ENCODE measurements at places on chromosomes 11 and 22. TPM values are rescaled to one million over a fixed set of nuclear protein-coding genes. Genes with fewer than 3 reads are reported as not detected.

Gene CDON
- total RNA-seq: 104 TPM

Gene TSKU
- total RNA-seq: 6.2 TPM

Gene SNAP29
- 4.2 TPM for total RNA-seq

Gene OR8G5
- not detected for total RNA-seq

Gene PANX2
- 0.35 TPM for total RNA-seq

Gene OR52E8
- total RNA-seq: not detected

Gene OTOG
- total RNA-seq: not detected

Gene PLAAT5
- total RNA-seq: not detected

Gene CD6
- total RNA-seq: not detected

Gene STK33
- total RNA-seq: 0.45 TPM

Gene BEST1
- total RNA-seq: 0.60 TPM

Gene LMO2
- 2.1 TPM for total RNA-seq

Gene LDHAL6A
- not detected for total RNA-seq

Gene LUZP2
- 0.08 TPM for total RNA-seq

Gene SLC17A6
- total RNA-seq: not detected

Gene CYTH4
- 0.23 TPM for total RNA-seq

Gene JAML
- not detected for total RNA-seq

Gene SCN2B
- total RNA-seq: not detected

Gene JAM3
- 61.4 TPM for total RNA-seq

Gene CYP2D6
- total RNA-seq: 0.12 TPM

Gene PGA5
- total RNA-seq: not detected
